ENCODE measurements at places on chromosomes 3 and 15.

GRCh38 chr3:24907106-24907505, 412.5 kb upstream of the THRB start:
- no peak for DNase-seq

GRCh38 chr15:57747206-57747896, 40.8 kb downstream of the POLR2M start:
- DNase-seq, result no peak

DNA sequence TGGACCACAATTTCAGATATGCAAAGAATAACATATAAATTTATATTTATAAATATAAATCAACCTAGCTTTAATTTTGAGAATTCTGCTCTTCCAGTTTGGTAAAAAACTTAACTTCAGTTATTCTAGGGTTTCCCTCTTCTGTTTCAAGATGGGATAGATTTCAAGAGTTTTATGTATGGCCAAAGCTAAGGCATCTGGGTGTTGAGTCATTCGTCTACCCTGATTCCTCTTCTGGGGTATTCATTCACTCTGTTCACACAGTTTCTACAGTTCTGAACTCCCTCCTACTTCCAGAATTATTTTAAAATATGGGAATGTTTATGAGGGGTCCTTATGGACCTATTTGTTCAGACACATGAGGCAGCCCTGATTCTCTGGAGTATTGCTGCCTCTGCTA, 4.2 kb upstream of the FGF7 start:
- no peak for DNase-seq

DNA sequence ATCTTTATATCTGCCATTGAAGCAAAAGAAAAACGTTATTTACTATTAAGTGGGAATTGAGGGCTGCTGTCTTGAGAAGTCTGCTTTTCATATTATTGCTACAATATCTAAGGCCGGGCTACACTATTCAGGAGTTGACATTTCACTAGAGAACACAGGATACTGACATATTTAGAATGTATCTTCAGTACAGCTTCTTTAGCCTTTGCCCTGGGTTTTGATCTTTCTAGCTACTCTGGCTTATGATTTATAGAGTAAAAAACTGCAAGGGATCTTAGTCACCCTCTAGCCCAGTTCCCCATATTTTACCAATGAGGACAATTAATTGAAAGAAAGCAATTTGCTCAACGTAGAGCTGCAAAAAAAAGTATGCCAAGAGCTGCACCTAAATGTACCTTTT, 307.4 kb upstream of the DPPA4 start:
- no peak for DNase-seq

DNA sequence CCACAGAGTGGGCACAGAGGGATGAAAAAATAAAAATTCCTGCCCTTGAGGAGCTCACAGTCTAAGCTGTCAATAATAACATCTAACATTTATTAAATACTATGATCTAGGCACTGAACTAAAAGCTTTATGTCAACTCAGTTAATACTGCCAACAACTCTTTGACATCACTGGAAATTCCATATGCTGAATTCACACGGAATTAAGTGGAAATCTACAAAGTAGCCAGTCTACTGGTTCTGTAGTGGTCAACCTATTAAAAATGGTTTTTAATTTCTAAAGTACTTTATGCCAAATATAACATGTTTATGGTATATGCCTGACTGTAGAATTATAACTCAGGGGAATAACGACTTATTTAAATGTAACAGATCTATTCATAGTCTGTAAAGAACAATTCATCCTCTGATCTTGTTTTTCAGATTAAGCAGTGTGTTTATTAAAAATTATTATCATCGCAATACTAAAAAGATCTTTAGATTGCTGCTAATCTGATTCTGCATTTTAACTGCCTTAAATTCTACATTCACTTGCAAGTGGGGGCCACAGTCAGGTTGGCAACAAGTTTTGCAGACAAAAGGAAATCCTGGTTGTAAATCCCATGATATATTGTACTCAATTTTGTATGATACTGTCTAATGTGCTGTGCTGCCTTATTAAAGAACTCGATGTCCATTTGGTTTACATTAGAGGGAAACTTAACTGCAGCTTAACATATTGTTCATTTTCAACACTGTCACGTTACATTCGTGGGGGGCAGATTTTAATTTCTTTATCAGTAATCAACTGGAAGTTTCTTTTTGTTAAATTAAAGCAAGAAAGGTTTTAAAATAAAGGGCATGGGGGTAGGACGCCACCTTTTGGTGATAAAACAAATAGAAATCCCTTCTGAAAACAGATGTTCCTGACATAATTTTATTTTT, 2.6 kb upstream of the FOXP1 start:
- no peak for DNase-seq

Data from stimulated activated CD8-positive, alpha-beta memory T cell treated with anti-CD3 and anti-CD28 coated beads, Interleukin-15, amount 100 ng/mL, for 1 hour (primary cell).